ENCODE measurements at places on chromosomes 6 and 20.
A peak's percentile ranks its signal among the peaks of the same experiment; 100 is the strongest.

DNA sequence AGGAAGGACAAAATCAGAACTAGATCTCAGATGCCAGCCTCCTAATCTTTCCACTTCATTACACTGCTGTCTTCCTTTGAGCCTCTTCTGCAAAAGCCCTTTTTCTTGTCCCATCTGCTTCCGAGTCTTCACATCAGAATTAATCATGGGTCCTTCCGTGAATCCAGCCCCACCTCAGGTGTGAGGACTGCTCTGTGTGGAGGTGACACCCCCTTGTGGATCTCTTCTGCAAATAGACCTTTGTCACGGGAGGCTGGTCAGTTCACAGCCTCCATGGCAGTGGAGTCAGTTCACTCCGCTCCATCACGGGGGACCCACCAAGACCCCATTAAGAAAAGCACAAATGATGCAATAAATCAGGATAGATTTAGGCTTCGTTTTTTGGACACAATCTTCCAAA lies 171.1 kb downstream of the ADAT2 start:
- peak; percentile 21 for DNase-seq

DNA sequence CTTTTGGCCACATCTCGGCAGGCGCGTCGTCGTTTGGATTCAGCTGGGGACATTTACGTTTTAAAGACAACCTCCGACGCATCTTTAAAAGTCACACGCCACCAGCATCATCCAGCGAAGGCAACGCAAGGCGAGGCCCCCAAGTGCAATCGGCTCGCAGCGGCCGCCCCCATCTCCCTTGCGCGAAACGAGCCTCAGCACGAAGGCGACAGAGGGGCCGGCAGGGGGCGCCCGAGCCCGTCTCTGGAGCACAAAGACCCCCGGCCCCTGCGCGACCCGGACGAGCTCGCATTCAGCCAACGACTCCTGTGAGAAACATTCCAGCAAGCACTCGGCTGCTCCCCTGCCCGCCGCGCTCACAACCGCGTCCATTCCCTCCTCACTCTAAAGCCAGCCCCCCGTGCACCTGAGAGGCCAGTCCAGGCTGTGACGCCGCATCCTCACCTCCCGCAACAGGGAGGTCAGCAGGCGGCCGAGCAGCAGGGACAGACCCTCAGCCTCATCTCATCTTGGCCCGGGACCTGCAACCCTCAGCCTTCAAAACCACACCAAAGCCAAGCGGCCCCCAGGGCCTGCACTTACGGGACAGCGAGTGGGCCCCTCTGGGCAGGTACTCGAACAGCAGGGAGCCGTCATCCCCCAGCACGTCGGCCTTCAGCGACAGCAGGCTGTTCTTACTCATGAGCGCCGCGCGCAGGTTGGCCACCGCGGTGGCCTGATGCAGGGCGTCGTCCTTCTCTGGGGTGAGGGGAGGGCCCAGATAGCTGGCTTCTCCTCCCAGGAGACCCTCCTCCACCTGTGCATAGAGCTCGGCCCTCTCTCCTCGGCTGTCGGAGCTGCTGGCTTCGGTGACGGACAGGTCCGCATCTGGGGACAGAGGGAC lies 35.8 kb downstream of the SLC2A4RG start:
- DNase-seq = peak; percentile 24

DNA sequence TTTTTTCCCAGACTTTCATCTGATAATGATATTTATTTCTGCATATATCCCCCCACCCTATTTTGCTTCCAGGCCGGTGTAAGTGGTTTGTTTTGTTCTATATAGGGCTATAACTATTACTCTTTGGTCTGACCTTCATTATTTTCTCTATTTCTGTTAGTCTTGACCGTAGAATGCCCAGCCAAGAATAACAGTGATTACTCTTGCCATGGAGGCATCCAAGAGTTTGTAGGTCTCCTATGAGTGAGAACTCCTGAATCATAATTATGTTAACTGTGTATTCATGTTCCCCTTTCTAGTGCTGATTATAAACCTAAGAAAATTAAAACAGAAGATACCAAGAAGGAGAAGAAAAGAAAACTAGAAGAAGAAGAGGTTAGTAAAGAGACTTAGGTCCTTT lies 52.2 kb downstream of the TOP1 start:
- DNase-seq = peak; percentile 61

DNA sequence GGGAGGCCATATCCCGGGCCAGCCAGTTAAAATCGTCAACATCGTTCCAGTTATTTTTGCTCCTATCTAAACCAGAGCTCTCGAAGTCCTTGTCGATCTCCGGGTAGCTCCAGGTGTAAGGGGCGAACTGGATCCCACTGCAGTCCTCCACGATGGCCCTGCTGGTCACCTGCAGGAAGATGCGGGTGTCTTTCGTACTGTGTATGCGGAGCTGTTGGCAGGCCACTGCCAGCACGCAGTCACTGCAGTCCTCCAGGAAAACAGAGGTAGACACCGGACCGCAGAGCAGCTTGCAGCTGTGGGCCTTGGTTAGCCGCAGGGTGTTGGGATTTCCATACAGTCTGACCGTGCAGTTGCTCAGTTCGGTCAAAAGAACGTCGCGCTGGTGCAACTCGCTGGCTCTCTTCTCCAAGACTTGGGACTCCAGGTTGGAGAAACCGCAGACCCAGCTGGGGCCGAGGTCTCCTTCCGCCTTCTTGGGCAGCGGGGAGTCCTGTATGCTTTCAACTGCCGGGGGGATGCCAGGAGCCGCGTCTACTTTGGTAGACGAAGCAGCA lies 742 bp downstream of the TBCC start:
- DNase-seq = peak; percentile 61

DNA sequence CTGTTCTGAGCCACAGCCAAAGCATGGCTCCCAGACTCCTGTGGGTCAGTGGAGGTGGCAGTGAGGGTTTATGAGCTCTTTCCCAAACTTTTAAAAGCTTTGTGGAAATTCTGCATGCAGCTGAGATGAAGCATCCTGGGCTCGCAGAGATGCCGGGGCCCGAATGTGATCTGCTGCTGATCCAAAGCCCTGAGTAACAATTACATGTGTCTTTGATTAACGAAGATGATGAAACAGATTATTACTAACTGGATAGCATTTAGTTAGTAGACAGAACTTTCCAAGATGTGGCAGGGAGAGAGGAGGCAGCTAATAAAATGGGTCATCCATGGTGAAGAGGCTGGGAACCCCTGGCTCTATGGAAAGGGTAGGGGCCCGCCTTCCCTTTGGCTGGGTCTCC lies 43.9 kb upstream of the MDFI start:
- DNase-seq = no peak

GRCh38 chr6:101268541-101268940 lies 125.0 kb upstream of the GRIK2 start:
- DNase-seq = peak; percentile 0

GRCh38 chr6:74447013-74447412 lies 751.0 kb downstream of the CD109 start:
- peak; percentile 49 for DNase-seq

DNA sequence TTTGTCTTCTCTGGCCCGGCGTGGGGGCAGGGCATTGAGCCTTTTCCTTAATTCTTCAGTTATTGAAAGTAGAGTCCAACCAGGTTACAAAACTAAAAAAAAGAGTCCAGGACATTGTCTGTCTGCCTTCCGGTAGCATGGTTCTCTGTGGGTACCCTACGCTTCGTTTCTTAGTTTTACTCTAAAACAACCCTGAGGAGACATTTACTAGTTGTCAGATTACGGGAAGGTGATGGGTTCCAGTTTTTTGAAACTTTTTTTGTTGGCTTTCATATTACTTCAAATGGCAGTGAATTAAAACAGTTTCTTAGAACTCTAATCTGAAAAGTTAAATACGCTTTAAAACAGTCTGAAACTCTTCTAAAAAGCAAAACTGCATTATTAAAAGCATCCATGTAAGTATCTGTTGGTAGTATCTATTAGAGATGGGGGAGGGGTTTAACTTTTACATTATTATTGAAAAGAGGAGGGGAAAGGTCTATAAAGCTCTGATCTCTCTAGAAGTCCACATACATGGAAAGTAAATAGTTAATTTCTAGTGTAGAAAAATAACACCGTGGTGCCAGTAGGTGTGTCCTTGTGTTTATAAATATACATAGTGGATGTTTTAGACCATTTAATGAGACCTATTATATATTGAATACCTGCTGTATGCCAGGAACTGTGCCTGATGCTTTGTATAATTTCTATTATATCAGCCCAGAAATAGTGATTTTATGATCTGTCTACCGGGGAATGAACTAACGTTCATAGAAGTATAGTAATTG lies 2.2 kb downstream of the BICRAL start:
- DNase-seq = no peak

- DNase-seq = peak; percentile 92
Measured at GRCh38 chr6:136012198-136012887, 160.8 kb downstream of the PDE7B start.

GRCh38 chr6:32816746-32817204 lies at the start of gene HLA-DOB:
TSS of gene HLA-DOB (minus strand) at chr6:32817002. CDS start at chr6:32816951, 51 bp downstream.
- peak; percentile 56 for DNase-seq

- DNase-seq = peak; percentile 66
Measured at GRCh38 chr6:4776493-4777393, 539 bp downstream of the CDYL start.

- DNase-seq = peak; percentile 97
Measured at GRCh38 chr6:141552463-141552862, 580.3 kb upstream of the GJE1 start.

DNA sequence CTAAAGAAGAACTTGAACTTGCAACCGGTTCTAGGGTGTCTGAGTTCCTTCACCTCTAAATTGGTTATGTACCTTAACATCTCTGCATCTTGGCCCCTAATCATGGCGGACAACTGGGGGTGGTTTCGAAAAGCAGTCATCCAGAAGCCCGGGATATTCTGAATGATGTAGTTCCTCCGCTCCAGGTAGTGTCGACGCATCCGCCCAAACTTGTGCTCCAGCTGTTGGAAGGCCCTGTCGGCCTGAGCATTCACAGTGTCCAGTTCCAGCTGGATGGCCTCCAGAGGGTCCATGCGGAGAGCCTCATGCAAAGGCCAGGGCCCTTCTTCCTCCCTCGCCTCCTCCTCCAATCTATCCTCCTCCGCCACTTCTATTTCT lies 887 bp downstream of the TSPYL1 start:
- DNase-seq = no peak

DNA sequence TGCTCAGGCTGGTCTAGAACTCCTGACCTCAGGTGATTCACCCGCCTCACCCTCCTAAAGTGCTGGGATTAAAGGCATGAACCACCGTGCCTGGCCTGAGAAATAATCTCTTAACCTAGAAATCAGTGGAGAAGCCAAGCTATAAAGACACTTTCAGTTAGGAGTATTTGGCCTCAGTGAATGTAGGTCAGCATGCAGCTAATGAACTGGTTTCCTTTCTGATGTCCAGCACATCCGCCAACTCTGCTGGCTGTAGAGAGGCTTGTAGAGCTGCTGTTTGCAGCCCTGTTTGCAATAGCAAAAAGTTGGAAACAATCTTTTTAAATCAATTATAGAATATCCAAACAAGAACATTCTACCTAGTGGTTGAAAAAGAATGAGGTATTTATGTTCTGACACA lies 42.4 kb upstream of the ELOVL5 start:
- no peak for DNase-seq

- no peak for DNase-seq
Measured at GRCh38 chr6:66935612-66936011, 1228.6 kb upstream of the EYS start.

DNA sequence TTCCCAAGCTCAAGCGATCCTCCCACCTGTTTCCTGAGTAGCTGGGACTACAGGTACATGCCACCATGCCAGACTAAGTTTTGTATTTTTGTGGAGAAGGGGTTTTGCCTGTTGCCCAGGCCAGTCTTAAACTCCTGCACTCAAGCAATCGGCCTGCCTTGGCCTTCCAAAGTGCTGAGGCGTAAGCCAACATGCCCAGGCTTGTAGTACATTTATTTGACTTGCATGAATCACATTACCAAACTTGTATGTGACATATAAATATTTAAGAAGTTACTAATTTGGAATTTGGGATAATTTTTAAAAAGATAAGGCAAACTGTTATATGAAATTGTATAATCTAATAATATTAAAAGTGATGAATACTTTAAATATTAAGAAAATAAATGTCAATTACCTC lies 157.6 kb downstream of the MCHR2 start:
- no peak for DNase-seq

DNA sequence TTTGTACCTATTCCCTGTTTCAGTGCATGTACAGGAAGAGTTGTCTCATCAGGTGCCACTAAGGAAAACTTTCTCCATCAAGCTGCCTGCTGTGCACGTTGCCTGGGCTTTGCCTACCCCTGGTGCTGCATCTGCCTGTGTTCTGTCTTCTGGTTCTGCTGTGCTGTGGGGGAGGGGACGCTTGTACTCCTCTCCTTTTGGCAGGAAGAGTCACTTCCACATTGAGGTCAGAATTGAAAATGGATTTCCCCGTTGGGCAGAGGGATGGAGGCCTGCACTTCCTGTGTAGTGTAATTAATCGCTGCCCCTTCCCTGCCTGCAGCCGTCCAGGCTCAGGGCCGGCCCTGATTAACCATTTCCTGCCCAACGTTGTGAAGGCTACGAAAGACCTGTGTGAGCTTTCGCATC lies 153.3 kb downstream of the SCML4 start:
- peak; percentile 59 for DNase-seq

DNA sequence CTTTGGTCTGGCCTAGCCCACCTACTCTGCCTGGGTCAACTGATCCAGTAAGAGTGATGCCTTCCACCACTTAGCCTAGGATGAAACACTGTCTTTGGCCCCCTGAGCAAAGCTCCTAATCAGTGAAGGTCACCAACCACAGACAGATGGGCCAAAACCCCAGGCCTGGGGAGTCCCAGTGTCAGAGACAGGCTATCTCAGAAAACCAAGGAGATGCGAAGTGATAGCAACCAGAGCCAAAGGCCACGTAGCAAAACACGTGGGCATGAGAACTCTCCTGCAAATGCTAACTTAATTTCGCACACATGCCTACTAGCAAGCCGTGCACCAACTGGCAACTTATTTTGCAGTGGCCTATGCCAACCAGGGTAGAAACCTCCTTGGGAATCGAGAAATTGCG lies 29.1 kb downstream of the AGPAT4 start:
- no peak for DNase-seq

GRCh38 chr6:35730745-35731413 lies 6.0 kb upstream of the ARMC12 start:
- no peak for DNase-seq

- DNase-seq = peak; percentile 73
Measured at GRCh38 chr6:35725721-35726438, 11.0 kb upstream of the ARMC12 start.

GRCh38 chr6:149254253-149254652 lies 63.3 kb upstream of the TAB2 start:
- DNase-seq = no peak
